ENCODE measurements at places on chromosomes 11 and 22.

DNA sequence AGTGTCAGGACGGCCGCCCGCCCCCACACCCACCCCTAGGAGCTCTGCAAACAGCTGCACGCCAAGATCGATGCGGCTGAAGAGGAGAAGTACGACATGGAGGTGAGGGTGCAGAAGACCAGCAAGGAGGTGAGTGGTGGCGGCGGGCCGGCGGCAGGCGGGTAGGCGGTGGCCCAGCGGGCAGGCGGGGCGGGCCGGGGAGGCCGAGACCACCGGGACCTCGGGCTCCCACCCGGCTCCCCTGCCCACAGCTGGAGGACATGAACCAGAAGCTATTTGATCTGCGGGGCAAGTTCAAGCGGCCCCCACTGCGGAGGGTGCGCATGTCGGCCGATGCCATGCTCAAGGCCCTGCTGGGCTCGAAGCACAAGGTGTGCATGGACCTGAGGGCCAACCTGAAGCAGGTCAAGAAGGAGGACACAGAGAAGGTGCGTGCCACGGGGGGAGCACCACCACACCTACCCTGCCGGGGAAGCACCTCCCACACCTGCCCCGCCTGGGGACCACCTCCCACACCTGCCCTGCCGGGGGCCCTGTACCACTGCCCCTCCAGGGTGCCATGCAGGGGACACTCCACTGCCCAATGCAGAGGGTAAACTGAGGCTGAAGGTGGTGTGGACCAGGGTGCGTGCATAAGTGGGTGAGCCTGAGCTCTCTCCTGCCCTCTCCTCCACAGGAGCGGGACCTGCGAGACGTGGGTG is 2.1 kb downstream of the TNNI2 start:
- no peak for DNase-seq

DNA sequence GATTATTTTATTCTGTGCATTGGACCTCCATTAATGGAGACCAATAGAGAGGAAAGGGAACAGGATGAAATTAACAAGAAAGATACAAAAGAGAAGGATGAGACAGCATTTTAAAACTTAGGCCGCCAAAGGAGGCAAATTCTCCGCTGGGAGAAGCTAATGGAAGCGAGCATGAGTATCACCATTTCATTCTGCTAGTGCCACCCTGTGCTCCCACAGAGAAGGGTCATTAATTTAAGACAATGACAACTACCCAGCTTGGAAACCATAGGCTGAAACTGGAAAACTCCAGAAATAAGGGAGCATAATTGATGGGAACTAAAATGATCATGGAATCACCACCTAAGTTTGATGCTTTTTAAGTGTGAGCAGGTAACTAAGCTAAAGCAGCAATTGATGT is 69.2 kb downstream of the SLC36A4 start:
- no peak for DNase-seq

DNA sequence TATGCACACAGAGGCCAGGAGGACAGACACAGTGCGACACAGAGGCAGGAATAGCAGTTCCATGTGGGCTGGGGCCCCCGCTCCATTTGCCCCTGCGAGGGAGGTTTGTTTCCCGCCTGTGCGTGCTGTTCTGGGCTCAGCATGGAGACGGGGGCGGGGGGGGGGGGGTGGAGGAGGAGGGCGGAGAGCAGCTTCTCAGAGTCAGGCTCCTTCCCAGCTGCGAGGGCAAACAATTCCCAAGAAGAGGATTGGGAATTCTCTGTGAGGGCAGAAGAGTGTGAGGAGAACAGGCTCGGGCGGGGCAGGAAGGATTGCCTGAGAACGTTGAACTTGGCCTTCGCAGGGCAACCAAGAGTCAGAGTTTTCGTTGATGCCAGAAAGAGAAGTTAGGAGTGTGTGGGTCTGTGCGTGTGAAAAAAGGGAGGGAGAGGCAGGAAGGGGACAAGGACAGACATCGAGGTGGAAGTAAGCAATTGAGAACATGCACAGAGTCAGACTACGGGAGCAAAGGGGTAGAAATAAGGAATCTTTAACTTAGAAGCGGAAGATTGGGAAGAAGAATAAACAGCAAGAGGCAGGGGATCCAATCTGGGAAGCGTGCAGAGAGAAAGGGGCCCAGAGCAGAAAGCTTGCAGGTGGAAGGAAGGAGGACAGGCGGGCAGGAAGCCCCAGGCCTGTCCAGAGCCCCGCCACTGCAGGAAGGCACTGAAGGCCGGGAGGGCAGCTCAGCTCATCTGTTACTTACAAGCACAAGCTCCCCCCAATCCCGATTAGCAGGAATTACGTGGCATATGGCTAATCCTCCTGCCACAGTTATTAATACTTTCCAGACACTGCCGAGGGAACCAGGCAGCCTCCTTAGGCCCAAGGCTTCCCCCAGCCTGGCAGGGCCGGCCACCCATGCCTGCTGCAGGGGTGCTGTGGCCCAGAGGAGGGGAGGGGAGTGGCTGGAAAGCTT is 15.6 kb upstream of the JAM3 start:
- DNase-seq: no peak

DNA sequence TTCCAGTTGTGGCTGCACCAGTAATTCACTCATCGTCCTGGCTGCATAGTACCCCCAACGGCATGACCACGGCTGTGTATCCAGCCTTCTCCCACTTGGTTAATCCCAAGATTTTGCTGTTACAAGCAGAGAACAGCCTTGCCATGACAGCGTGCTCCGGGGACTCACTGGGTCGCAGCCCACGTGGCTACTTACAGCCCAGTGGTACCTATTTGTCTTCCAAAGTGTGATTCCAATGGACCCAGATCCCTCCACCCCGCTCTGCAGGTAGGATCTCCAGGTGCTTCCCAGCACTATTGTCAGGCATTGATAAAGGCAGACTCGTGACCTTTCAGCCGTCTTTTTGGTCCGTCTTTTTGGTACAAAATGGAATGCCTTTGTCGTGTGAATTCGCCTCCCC is 119.0 kb upstream of the FGF3 start:
- DNase-seq: no peak

- DNase-seq: no peak
These were observed 10.0 kb upstream of the PRR5 start for GRCh38 chr22:44691796-44692661.

DNA sequence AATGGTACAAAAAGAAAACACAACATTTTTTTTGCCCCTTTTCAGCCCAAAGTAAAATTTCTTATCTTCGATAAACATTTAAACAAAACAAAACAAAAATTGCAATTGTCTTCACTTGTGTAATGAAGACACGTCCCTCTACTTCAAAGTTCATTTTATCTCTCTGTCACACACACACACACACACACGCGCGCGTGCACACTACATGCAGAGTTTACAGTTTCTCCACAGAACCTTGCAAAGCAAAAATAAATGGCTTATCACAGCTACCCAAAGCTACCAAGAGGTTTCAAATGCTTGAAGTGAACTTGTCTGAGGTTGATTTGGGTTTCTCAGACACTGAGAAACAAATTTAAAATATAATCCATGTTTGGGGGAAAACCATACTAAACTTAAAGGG is 72.3 kb downstream of the ETS1 start:
- DNase-seq: no peak

DNA sequence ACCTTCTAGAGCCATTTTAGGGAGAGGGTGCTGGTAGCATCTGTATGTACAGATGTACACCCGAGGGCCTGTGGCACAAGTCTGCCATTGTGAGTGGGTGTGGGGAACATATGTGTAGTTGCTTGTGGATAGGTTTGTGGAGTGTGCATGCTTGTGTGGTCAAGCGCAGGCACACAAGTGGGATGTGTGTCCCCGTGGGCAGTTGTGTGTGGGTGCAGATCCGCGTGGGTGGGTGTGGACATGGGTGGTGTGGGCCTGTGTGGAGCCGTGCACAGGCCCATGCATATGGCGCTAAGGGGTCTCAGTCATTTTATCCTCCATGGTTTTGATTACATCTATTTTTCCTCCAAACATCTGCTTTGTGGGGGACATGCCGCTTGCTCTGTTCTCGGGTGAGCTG is 28.8 kb downstream of the ALX4 start:
- DNase-seq: no peak

DNA sequence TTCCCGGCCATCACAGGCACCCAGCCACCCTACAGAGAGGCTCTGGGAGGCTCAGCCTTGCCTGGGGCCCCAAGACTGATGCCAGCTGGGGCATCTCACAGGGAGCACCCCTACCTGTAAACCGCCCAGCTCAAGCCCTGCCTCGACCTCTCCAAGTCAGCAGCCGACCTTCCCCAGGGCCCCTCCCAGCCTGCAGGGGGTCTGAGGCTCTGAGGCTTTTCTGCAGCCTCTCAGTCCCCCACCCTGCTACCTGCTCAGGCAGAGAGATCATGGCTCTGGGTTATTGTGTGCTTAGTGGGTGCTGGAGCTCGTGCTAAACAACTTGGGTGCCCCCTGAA is 23.1 kb upstream of the RTN4R start:
- DNase-seq: no peak

GRCh38 chr22:50581031-50581949 is 1.4 kb downstream of the CHKB start:
- no peak for DNase-seq

Measured in stimulated activated naive CD8-positive, alpha-beta T cell treated with anti-CD3 and anti-CD28 coated beads, Interleukin-15, Interleukin-2, amounts not matched to agents 100 U/mL and 50 U/mL, for 24 hours (primary cell).